ENCODE measurements at places on chromosomes 2 and 18.
A peak's percentile ranks its signal among the peaks of the same experiment; 100 is the strongest.

GRCh38 chr2:202064171-202064880 lies 8.7 kb upstream of the KIAA2012 start:
- DNase-seq = peak; percentile 70

DNA sequence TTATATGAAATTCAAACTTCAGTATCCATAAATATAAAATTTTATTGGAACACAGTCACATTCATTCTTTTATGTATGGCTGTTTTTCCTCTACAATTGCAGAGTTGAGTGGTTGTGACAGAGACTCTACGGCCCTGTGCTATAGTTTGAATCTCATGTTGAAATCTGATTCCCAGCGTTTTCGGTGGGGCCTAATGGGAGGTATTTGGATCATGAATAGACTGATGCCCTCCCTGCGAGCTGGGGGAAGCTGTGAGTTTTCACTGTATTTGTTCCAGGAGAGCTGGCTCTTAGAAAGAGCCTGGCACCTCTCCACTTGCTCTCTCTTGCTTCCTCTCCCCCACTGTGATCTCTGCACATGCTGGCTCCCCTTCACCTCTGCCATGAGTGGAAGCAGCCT lies 1.7 kb downstream of the PFN4 start:
- no peak for DNase-seq

GRCh38 chr2:58032016-58032763 lies 14.4 kb upstream of the VRK2 start:
- no peak for DNase-seq

DNA sequence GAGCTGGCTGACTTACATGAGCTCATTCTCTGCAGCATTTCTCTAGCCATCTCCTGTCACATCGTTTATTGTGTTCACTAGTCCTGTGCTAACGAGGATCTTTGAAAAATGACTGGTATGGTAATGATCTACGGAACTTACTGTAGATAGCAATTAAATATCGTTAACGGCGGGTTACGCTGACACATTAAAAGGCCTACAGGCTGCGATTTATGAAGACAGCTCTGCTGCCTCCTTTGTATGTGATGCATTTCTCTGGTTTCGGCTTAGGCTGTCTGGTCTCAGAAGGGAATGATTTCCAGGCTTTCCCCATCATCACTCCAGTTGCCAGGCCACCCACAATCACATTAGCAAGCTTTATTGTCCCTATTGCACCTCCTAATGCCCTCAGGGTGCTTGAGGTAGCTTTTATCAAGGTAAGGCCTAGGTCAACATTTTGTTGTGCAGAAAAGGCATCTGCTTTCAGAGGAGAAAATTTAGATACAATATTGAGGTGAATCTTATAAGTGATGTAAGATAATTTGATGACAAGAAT lies 284.4 kb downstream of the SOX11 start:
- no peak for DNase-seq

DNA sequence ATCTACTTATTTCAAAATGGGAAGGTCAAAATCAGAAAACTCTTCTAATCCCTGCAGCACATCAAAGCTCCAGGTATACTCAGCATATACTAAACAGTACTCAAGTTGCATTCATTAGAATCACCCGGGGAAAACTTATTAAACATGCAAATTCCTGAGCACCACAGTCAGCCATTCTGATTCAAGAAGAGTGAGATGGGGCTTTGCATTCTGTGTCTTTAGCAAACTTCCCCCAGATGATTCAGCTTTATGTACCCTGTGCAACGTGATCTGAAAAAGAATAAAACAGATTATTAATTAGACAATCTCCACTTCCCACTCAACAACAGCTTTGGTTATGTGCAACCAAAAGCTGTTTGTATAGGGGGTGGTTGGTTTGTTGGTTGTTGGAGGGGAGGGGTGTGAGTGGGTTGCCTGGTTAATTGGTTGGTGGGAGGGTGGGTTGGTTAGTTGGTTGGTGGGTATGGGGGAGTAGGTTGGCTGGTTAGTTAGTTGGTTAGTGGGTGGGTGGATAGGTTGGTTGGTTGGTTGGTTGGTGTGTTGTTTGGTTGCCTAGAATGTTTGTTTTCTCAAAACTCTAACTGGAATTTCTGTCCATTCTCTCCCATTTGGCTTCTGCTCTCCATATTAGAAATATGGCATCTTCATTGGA lies 112.5 kb upstream of the AGAP1 start:
- no peak for DNase-seq

- no peak for DNase-seq
Measured at GRCh38 chr2:46134531-46135227, 162.5 kb upstream of the EPAS1 start.

DNA sequence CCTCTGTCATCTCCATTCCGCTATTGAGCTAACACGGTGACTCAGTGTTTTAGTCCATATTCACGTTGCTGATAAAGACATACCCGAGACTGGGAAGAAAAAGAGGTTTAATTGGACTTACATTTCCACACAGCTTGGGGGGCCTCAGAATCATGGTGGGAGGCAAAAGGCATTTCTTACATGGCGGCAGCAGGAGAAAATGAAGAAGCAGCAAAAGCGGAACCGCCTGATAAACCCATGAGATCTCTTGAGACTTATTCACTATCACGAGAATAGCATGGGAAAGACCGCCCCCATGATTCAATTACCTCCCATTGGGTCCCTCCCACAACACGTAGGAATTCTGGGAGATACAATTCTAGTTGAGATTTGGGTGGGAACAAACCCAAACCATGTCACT lies 22.6 kb upstream of the CXXC1 start:
- DNase-seq = no peak

DNA sequence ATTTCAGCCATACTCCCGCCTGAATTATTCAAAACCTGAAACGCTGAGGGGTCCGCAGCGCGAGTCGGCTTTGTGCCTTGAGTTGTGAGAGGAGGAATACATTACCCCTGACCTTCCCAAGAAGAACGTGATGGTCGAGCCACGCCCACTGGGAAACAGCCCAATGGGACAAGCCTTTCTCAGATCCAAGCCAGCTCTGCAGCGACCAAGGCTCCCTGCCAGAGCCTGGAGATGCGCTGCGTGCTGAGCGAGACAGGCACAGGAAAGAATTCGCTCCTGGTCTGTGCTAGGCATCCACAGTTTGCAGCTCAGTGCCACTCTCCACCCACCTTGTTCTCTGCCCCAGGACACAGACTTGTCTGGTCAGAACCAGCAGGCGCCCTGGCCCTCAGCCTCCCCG lies 74.1 kb upstream of the GLI2 start:
- DNase-seq = peak; percentile 81

- DNase-seq = peak; percentile 40
Measured at GRCh38 chr18:46386788-46387187, 270.2 kb downstream of the LOXHD1 start.

- DNase-seq = no peak
Measured at GRCh38 chr18:58640891-58641610, 12.2 kb upstream of the ALPK2 start.

DNA sequence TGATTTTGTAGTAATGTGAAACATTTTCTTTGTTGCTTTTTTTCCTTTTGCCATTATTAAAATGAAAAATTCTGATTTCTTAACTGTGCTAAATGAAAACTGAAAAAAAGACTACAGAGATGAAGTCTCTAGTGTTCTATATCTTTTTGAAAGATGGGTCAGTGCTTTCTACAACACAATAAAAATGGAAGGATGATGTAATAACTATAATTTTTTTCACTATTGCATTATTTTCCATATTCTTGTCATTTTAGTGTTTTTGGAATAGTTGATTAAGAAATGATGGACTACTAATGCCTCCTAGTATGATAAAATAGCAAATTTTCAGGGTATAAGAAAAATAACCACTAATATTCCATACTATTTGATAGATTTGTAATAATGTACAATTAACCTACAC lies 7.2 kb downstream of the PSMD14 start:
- no peak for DNase-seq

GRCh38 chr18:39799006-39799405 lies 2156.0 kb upstream of the PIK3C3 start:
- DNase-seq = no peak

DNA sequence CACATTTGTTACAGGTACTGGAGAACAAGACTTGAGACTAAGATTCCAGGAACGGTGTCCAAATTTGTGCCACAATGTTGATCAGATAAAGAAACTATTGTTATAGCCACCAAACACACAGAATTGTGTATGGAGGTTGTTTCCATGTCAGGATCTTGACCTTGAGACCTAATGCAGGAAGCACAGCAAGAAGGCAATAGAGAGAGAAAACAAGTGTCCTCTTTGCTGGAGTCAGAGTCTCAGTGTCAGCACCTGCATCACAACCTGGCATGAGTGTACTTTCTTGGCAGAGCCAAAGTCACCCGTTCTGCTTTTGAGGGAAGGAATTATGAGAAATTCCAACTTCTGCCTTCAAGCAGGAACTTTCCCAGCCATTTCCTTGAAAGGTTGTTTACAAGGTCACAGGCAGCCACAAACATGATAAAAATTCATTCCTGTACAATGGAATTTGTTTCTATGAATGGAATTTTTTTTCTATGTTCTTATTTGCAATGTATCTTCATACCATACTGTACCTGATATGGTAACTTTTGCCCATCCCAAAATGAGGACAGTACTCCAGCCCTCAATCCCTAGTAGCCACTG lies 118.4 kb downstream of the PKP4 start:
- DNase-seq = no peak

- DNase-seq = no peak
Measured at GRCh38 chr2:117956036-117956796, 57.7 kb downstream of the CCDC93 start.

- no peak for DNase-seq
Measured at GRCh38 chr2:11769516-11769915, 23.1 kb downstream of the LPIN1 start.

- no peak for DNase-seq
Measured at GRCh38 chr18:76468345-76469304, 26.4 kb downstream of the ZNF516 start.

DNA sequence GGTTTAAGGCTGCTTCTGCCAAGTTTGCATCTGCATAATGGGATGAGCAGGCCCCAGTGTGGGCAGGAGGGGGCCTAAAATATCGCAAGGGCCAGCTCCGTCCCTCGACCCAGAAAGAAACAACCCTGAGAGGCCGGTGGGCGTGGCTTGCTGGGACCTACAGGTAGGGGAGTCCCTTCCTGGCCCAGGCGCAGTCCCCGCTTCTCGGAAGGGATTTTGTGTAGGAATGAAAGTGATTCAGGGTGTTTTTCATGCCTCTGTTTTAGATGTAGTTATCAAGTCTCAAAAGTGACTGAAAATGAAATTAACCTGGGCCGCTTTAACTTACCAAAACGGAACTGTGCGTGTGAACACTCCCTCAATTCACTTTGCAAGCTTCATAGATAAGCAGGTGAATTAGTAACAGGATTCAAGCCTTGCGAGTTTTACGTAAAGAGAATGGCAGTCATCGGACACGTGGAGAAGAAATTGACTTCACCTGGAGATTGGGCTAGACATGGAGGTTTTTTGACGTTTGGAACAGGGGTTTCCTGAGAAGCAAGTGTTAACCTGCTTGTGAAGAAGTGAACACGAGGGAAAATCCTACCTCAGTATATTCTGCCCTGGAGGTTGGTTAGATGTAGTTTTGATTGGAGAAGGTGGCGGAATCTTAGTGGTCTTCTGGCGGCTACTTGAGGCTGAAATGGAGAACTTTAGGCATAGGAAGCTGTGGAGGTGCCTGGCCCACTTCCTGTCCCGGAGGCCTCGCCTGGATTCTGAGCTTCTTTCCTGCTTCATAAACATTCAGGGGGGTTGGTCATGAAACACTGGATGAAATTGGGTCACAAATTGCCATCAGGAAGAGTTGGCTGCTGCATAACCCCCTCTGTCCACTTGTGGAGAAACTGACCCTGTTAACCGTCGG lies 1.7 kb downstream of the NCK2 start:
- DNase-seq = no peak

DNA sequence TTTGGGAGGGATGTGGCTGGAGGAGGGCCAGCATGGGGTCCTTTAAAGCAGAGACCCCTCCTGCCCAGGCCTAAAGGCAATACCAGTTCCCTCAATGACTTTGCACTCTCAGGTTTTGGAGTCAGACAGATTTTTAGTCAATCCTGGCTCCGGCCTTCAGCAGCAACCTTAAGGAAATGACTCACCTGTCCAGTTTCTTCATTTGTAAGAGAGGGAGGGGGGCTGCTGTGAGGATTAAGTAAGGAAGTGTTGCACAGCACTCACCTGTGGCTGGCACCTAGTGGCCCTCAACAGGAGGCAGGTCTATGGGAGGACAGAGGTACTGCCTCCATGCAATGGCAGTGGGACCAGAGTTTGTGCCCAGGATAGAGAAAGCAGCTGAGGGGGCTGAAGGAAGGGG lies 13.7 kb downstream of the CNGA3 start:
- no peak for DNase-seq

- DNase-seq = no peak
Measured at GRCh38 chr2:205713086-205713485, 30.8 kb downstream of the NRP2 start.

GRCh38 chr18:35344736-35345459 lies 678 bp upstream of the ZNF24 start:
- DNase-seq = no peak

DNA sequence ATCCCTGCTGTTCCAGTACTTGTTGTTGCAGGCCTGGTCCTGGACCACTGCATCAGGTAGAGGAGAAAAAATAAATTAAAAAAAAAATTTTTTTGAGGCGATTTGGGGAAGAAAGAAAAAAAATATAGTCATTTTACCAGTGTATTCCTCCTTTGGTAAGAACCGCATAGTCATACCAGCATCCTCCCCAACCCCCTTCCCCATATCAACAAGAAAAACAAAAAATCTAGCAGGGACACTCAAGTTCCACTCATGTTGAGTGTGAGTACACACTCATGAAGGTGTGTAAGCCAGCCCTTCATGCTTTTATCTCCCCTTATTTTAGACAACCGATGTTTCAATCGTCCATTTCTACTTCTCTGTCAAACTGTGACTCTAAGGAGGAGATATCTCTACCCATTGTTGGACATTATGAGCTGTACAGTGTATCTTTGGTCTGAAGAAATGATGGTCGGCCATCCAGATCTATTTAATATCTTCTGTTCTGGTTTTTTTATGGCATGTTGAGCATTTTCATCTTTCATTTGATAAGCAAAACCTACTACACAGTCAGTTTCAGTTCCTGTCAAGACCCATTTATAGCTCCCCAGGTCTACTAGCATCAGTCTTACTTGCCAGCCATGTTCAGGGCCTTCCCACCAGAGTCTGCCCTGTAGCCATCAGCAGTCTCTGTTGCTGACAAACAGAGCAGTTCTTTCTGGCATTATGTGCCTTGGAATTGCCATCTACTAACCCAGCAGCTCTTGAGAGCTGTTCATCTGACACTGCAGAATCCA lies 20.0 kb downstream of the ELP2 start:
- DNase-seq = no peak

- no peak for DNase-seq
Measured at GRCh38 chr2:37623406-37623805, 48.0 kb downstream of the CDC42EP3 start.

GRCh38 chr2:5022061-5022460 lies 670.1 kb upstream of the SOX11 start:
- DNase-seq = no peak

DNA sequence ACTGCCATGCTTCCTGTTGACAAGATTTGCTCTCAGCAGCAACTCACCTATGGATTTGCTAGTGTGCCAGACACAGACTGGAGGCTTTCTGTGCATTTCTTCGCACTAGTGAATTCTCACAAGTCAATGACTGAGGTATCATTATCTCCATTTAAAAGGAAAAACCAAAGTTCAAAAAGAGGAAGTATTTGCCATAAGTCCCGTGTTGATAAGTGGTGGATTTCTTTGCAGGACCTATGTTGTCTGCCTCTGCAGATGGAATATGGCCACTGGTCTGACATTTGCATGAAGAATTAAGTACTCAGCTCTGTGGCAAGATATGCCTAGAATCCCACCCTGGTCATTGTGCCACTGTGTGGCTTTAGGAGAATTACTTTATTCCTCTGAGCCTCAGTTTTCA lies 299.6 kb downstream of the PAX3 start:
- DNase-seq = no peak
